ENCODE measurements at places on chromosomes 6 and 20.

DNA sequence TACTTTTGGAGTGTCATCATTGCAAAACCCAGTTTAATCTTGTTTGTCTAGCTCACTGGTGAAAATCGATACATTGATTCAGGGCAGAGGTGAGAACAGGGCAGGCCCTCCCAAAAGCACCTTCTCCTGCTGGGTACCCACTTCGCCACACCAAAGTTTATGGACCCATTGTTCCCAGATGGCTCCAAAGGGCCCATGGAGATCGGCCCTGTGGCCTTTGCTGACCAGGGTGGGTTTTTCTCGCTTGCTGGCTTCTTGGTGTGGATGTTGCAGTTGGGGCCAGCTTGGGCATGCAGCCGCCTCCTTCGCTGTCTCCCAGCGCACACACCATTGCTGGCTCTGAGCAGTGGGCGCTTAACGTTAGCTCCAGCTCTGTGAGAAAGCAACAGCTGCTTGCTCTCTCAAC is 178.1 kb upstream of the PDE10A start:
- no peaks in the 10 kb centered on the region for H3K4me1 ChIP-seq
- no peaks in the 10 kb centered on the region for H3K36me3 ChIP-seq
- DNase-seq = no peak
- H3K27me3 ChIP-seq = peaks cover 6% of the 10 kb centered on the region

GRCh38 chr6:39189915-39190544 is 39.2 kb downstream of the KCNK5 start:
- H3K27me3 ChIP-seq = no peaks in the 10 kb centered on the region
- H3K4me3 ChIP-seq = no peak overlapping the region
- H3K4me1 ChIP-seq = no peaks in the 10 kb centered on the region
- no peaks in the 10 kb centered on the region for H3K36me3 ChIP-seq
- no peak for DNase-seq
- H3K27ac ChIP-seq = no peak overlapping the region

DNA sequence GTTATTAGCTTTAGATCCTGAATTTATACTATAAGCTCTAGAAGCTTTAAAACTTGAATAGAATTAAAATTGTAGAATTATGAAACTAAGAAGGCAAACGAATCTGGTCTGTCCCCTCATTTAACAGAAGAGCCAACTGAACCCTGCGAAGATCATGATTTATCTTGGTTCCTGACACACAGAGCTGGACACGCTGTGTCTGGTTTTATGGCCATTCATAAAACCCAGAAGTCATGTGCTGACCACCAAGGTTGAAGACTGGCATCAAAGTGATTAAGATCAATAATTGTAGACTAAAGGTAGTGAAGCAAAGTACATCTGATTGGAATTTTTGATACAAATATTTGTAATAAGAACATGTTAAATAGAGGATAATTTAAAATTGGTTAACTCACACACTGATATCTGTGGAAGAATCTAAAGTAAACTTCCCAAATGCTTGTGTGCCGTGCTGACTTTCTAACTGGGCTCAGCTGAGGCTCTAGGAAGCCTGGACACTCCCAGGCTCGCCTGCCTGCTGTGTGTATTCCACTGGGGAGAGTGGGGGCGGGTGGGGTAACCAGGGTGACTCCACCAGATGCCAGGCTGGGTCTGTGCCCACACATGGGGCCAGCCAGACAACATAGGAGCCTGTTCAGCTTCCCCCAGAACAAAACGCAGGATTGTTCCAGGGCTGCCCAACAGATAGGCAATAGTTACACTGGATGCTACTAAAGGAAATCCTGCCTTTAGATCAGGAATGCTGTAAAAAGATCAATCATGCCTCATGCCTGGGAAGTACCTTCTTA is 42.1 kb upstream of the SLC22A3 start:
- H3K27ac ChIP-seq = no peak overlapping the region
- H3K36me3 ChIP-seq = no peaks in the 10 kb centered on the region
- no peaks in the 10 kb centered on the region for H3K27me3 ChIP-seq
- peaks cover 4% of the 10 kb centered on the region for H3K4me1 ChIP-seq

- no peaks in the 10 kb centered on the region for H3K36me3 ChIP-seq
- H3K4me3 ChIP-seq = no peak overlapping the region
- no peaks in the 10 kb centered on the region for H3K27me3 ChIP-seq
- no peak overlapping the region for H3K27ac ChIP-seq
- DNase-seq = no peak
Observed at GRCh38 chr20:41956338-41957074, 338.3 kb upstream of the CHD6 start.

DNA sequence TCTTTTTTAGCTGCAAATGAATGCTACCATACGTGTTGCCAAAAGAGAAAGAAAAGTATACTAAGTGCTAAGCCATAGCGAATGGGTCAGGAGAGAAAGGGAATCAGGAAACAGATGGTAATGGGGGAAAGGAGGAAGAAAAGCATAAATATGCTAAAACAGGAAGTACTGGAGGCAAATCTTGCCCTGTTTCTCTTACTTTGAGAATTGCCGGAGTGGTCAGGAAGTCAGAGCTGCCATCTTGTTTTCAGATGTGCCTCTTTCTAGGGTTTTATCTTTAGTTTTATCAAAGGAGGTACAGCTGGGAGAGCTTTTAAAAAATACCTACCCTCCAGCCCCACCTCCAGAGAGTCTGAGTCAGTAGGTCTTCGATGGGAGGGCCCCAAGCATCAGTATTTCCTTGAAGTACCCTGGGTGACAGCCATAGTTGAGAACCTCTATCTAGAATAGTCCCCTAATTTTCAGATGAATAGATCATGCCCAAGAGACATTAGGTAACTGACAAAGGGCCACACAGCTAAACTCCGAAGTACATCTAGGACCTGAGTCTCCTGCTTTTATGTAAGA is 193.3 kb downstream of the CLIC5 start:
- H3K27ac ChIP-seq = no peak overlapping the region
- DNase-seq = no peak
- H3K4me1 ChIP-seq = no peaks in the 10 kb centered on the region
- H3K27me3 ChIP-seq = no peaks in the 10 kb centered on the region
- no peak overlapping the region for H3K4me3 ChIP-seq

- H3K4me1 ChIP-seq = no peaks in the 10 kb centered on the region
- no peak overlapping the region for H3K27ac ChIP-seq
- DNase-seq = no peak
Observed at GRCh38 chr20:39535301-39535700, 573.2 kb downstream of the DHX35 start.
